ENCODE measurements at places on chromosomes 3 and 15.

GRCh38 chr15:93223803-93224202 is 134.8 kb upstream of the RGMA start:
- no peak for DNase-seq

DNA sequence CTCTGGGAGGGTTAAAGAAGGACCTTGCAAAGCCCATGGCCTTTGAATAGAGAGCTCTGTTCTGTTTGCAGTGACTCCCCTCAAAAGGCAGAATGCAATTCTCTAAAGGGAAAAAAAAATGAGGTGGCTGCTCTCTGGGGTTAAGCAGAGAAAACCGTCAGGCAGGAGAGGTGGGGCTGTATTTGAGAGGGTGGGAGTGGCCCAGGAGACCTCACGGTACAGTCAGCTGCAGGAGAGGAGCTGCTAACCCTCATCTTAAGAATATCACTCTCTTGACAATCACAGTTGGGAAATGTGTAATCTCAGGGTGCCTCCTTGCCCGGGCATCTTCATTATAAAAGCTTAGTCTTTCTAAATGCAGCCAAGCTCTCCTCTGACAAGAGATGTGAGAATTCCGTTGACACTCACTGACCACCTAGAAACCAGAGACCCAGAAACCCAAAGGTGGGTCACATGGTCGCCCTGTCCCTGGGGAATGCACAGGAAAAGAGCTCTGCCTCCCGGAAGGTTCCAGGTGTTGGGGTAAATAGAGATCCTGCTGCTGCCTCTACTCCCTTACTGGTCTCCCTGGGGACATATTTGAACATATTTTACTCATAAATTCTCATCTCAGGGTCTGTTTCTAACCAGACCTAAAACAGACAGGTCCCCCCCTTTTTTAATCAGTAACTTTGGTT is 159.1 kb upstream of the CTDSPL start:
- no peak for DNase-seq

DNA sequence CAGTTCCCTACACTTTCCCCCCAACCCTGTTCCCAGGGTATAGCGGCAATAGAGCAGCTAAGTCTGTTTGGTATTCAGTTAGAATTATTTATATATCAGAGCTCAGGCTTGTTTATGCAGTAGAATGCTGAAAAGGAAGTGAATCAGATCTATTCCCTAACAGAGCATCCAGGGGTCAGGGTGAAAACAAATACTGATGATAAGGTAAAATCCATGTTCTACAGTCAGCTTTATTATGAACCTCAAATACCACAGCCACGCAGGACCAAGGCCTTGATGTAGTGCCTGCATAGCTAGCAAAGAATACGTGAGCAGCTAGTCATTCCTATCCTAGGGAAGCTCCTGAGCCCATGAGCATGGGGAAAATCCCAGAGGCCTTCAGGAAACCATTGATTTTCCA is 229.7 kb upstream of the ICE2 start:
- no peak for DNase-seq

DNA sequence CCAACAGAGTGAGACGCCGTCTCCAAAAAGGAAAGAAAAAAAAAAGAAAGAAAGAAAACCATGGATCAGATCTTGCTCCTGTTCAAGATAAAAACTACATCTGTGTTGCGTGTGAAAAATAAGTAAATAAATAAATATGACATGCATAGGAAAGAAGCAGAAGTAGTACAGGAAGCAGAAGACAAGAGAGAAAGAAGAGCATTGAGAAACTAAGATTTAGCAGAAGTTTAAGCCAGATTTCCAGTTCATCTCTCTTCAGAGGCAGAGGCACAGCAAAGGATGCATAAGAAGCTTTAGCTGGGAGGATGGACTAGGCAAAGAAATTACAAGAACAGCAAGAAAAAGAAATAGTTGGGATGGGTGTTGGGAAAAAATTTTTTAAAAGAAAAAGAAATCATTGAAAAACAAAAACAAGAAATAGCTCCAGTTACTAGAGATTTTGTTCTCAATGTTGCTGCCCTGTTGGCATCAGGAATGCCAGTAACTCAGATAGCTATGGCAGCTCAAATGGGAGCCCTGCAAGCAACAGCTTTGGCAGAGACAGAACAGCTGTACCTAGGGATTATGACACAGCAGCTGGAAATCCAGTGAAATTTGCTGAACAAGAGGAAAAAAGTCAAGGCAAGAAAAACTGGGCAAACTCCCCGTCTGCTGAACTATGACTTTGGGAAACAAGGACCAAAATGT is 17.3 kb downstream of the AP3S2 start:
- DNase-seq, result no peak

- DNase-seq, result no peak
These were observed 9.1 kb downstream of the ACTC1 start for GRCh38 chr15:34786206-34786605.

DNA sequence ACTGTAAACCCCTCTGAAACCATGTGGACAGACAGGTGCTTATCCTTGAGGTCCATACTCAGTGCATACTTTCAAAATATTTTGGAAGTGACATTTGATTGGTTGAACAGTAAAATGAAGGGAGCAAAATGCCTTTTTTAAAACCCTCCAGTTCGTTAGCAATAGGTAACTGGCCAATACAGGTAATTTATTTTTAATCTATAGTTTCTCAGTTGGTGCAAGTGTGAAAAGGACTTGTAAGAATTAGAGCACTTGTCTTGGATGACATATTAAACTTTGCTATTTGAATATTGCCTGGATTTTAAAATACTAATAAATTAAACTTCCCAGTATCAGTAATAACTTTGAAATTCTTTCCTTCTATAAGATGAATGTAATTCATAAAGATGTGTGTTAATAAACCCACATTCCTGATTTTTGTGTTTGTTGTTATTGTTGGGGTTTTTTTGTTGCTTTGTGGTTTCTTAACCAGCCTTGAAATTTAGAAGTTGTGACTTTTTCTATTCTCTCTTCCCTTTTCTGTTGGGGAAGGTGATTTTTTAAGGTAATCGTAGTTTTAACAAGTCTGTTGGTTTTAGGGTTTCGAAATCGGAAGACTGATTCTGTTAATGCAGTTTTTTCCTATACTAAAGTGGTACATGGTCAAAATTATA is 90.0 kb downstream of the STT3B start:
- DNase-seq, result no peak

GRCh38 chr15:42405863-42406482 is 46.7 kb downstream of the CAPN3 start:
- no peak for DNase-seq

- no peak for DNase-seq
These were observed 38.7 kb downstream of the FGD5 start for GRCh38 chr3:14857506-14857905.

DNA sequence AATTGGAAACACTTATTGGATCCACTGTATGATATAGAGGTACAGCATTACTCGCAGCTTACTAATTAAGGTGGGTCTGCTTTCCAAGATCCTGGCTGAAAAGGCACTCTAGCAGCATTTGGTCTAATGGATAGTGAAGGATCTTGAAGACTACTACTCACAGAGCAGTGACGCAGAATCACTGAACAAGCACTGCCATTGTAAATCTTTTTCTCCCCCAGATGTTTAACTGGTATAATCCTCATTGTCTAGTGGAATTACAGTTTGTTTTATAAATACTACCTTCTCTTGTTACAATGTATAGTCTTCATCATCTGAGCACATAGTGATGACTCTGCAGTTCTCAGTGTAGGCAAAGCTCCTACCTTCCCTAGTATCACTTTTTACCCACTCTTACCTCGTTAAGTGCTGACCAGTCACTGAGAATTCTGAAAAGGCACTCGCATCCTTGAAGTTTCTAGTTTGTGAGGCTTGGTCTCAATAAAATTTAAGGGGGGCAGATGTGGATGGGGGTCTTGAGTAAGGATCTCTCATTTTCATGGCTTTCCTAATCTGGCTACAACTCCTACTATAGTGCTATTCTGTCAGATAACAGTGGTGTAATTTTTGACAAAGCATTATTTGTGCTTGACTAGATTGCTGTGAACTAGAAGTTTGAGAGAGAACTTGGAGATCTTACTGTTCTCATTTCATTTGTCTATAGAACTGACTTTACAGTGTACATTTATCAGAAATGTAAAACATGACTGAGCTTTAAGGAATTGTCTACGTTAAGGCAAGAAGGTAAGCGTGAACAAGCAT is 23.2 kb downstream of the MAPK6 start:
- DNase-seq, result no peak

DNA sequence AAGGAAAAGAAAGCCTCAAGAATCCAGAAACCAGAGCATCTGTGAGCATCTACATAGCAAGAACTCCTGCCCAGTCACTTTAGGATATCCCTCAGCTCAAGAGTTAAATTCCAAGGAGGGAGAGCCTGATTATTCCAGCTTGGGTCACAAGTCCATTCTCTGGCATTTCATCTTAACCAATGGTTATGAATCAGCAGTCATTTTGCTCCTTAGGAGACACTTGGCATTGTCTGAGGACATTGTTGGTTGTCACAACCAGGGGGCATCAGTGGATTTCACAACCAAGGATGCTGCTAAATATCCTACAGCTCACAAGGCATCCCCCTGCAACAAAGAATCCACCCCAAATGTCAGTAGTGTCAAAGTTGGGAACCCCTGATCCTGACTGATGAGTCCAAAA is 51.0 kb upstream of the LMCD1 start:
- DNase-seq, result no peak

DNA sequence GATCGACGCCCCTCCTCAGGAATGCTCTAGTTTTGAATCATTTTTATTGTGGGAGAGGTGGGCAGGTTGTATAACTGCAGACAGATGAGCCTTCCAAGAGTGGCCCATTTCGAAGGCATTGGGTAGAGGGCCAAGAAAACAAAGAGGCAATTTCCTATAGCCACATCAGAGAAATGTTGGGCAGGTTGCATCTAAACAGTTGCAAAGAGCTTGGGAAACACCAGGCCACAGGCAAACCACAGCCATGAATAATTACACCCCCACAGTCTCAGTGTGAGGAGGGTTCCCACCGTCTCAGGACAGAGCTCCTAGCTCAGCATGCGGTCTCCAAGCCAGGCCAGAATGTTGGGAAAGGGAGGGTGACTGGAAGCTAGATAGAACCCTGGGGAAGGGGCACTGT is 257.3 kb downstream of the ABHD5 start:
- DNase-seq, result no peak

DNA sequence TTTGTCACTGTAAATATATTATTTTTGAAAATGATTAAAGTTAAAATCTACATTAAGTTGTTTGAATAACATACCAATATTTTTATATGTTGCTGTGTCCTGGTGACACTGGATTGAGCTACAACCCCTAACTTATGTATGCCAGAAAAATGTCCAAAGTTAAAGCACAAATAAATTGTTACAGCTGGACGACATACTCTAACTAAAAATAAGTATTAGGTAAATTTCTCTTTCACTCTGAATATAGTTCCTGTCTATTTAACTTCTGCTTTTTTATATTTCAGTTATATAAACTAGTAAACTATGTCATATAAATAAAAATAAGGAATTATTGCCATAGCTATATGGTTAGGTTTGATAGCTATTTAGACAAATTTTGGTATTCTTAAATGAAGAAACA is 118.5 kb upstream of the SAMMSON start:
- DNase-seq, result no peak

DNA sequence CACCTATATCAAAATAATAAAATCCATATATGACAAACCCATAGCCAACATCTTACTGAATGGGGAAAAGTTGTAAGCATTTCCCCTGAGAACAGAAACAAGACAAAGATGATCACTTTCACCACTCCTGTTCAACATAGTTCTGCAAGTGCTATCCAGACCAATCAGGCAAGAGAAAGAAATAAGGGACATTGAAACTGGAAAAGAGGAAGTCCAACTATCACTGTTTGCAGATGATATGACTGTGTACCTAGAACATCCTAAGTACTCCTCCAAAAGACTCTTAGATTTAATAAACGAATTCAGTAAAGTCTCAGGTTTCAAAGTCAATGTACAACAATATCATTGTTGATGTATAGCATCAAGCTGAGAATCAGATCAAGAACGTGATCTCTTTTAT is 35.6 kb upstream of the FGF7 start:
- no peak for DNase-seq

- DNase-seq, result no peak
These were observed 56.1 kb upstream of the WNT5A start for GRCh38 chr3:55543181-55543614.

DNA sequence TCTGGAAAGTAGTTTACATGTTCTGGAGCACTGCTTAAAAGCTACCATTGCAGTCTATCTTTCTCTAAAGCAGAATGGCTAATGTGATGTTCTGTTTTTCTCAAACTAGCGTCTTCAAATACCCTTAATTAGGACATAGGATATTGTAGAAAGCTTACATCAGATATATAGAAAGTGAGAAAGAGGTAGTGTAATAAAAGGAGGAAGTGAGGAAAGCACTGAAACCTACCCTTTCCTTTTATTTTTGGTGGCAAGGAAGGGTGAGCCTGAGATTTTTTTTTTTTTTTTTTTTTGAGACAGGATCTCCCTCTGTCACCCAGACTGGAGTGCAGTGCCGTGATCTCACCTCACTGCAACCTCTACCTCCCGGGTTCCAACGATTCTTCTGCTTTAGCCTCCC is 9.4 kb downstream of the SENP2 start:
- DNase-seq, result no peak

DNA sequence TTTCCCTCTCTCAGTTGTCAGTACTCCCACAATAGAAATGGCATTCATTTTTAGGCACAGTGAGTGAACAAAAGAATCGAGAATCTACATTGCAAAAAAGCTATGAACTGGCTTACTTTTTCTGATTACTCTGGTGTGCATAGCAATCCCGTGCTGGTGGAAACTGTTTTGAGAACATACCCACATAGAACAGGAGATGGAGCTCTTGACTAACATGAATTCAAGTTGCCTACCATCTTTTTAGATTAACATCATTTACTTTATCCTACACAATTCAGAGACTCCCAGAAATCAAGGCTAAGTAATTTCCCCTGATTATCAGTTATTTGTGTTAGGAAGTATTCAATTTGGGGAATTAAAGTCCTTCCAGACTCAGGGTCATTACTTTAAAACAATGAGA is 326.6 kb downstream of the ARPP21 start:
- no peak for DNase-seq

GRCh38 chr3:131091768-131092167 is 65.1 kb downstream of the NEK11 start:
- no peak for DNase-seq

Data from AG09319 (cell line).